ENCODE measurements at places on chromosomes 12 and 14.
A peak's percentile ranks its signal among the peaks of the same experiment; 100 is the strongest.

GRCh38 chr12:57261428-57261865, 10.5 kb upstream of the STAC3 start:
- DNase-seq, result no peak

GRCh38 chr12:71400481-71400880, 39.1 kb upstream of the LGR5 start:
- DNase-seq, result no peak

DNA sequence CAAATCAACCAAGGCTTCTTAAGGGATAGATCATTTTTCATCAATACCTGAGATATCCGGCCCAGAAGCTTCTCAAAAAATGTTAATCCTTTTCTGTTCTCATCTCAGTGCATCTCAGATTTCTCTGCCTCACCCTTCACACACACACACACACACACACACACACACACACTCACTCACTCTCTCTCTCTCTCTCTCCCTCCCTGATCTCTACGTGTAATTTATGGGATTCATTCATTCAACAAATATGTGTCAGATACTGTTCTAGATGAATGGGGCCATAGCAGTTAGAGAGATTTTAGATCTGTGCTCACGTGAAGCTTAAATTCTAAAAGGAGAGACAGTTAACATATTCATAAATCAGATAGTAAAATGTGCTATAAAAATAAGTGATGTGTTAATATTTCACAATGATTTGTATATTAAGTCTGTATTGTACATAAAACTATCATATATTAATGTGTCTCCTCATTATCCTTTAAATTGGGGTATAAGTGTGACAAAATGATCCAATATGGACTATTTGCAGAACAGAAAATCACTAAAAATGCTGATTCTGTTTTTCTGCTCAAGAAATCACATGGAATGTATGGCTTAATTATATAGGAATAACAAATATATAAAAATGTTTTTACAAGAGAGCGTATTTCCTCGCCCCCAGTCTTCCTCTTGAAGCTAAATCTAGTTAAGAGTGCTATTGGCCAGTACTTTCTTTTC, 7.3 kb upstream of the FRMD6 start:
- no peak for DNase-seq

DNA sequence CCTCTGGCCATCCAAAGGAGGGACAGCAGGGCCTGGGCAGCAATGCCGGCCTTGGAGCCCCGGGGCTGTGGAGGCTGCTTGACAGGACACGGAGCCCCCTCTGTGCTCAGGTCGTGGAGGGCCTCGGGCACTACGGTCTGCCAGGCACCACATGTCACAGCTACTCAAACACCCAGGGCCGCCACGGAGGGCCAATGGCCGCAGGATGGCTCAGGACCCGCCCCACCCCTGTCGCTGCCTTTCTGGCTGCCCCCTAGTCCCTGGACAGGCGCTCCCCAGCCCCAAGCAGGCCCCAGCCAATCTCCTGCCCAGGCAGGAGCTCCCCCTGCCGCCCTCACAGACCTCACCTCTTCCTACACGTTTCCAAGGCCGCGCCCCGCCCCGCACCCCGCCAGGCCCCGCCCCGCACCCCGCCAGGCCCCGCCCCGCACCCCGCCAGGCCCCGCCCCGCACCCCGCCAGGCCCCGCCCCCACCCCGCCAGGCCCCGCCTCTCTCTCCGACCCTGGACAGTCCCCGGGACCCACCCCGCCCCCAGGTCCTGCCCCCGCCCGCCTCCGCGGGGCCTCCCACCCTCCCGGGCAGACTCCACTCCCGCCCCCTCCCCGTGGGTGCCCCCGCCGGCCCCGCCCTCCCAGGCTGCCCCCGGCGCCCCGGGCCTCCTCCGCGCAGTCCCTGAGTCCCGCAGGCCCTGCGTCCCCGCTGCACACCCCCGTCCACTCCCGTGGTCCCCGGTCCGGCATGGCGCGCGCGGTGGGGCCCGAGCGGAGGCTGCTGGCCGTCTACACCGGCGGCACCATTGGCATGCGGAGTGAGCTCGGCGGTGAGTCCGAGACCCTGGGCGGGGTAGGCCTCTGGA, at the start of gene ASPG:
Gene ASPG, plus strand, starts transcription at position 669 of the 857 bp plus-strand sequence. Its CDS starts 71 bp downstream, at position 740.
- DNase-seq, result peak; percentile 76

DNA sequence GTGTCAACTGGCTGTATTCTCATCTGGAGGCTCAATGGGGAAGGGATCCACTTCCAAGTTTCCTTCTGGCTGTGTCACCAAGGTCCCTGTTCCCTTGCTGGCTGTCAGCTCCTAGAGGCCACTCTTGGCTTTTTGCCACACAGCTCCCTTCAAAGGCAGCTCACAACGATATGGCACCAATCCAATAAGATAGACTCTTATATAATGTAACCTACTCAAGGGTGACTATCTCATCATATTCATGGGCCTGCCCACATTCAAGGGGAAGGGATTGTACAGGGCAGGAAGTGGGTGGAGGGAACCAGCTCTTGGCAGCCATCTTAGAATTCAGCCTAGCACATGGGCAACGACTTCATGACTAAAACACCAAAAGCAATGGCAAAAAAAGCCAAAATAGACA, 98.7 kb upstream of the PLXNC1 start:
- DNase-seq, result no peak

DNA sequence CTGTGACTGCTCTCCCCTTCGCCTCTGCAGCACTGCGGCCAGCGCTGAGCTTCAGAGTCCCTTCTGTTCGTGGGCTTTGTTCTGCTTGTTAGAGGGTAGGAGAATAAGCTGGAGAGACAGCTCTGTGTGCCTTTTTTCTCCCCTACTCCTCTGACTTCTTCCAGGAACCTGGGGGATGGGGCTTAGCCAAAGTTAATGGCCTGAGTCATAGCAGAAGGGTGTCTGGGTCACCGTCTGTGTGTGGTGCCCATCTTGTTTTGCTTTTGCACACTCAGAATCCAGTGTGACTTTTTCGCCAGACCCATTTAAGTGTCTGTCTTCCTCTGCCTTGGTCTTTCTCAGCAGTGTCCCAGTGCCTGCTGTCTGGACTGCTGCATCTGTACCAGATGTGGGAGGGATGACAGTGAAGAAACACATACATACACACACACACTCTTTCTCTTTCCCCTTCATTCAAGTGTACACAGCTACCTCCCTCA, 3.0 kb downstream of the KIF5A start:
- no peak for DNase-seq

DNA sequence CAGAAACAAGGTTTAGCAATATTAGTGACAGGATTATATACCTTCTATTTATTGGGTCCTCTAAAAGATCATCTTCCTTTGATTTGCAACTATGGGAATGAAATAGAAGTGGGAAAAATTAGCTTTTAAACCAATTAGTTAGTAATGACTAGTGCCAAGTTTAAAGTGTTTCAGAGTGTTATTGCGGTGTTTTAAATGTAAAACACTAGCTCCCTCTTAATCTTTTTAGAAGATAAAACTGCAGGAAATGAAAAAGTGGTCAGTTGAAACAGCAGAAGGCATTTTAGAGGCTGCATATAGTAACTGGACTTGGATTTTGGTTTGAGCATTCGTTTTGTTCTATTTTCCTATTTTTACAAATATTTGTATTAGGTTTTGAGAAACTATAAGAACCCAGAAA, 286.2 kb downstream of the RAD51B start:
- DNase-seq, result no peak

DNA sequence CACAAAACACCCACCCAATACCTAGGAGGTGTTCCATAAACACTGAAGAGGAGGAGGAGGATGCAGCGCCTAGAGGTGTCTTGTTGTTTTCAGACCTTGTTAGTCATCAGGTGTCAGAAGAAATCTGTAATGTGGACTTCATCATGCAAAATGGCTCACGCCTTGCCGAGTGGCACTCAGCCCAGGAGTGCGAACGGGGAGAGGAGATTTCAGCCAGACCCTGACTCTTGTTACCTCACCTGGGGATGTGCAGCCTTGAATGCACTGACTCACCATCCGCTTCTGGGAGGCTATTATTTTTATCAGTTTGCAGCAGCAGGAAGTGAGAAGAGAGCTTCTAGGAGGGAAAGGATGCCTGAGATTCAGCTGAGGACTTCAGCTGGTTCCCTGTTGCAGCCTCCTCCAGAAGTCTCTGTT, 48.2 kb upstream of the PLXNC1 start:
- no peak for DNase-seq

DNA sequence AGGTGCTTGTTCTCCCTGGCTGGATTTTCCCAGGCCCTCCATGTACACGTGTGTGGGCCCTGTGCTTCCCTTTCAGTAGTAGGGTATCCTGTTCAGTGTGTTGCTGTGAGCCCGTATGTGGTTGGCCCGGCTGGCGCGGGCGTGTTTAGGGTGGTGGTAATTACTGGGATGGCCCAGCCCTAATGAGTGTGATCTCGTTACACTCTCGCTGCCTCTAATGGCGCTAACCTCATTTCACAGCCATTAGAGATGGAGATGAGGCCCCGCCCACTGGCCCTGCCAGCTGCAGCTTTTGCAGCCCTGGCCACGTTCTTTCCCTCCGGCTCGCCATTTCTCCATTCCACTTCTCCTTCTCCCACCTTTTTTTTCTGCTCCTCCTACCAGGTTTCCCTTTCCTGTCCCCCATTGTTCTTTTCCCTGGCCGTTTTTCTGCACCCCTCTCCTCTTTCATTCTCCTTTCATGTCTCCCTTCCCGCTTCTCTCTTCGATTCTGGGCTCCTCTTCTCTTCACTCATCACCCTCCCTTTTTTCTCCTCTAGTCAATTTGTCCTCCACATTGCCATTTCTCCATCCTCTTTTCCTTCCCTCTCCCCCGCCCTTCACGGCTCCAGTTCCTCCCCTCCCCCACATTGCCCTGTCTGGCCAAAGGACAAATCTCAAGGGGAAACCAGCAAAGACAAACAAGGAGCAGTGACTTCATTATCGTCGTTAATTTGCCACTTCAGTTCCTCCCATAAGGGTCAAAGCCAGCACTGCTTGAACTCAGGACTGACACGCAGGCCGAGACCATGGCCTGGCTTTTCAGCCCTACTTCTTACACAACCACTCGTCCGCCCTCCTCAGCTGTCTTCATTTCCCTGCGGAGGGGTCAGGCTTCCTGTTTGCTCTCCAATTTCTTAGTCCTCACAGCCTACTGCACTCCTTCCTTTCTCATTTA, 6.8 kb downstream of the ZFHX2 start:
- DNase-seq, result peak; percentile 83

- DNase-seq, result peak; percentile 50
Measured at GRCh38 chr12:14768823-14769405, 34.4 kb downstream of the WBP11 start.

DNA sequence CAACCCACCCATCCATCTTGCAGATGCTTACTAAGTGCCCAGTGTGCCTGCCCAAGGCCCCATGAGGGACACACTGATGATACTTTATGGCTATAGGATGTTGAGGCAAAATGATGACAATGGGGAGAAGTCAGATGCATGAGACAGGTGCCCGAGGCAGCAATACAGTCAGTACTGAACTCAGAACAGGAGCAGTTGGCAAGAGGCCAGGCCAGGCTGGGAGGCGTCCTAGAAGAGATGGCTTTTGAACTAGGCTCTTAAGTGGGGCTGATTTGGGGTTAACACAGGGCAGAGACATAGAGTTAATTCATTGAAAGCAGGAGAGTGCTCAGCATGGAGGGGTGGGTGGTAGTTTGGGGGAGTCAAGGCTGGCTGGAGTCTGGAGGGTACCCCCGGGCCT, 15.6 kb downstream of the PLBD2 start:
- no peak for DNase-seq

GRCh38 chr14:103353362-103353761, 19.3 kb downstream of the EIF5 start:
- DNase-seq, result no peak

- DNase-seq, result peak; percentile 41
Measured at GRCh38 chr12:40002178-40003169, 103.4 kb downstream of the SLC2A13 start.

GRCh38 chr14:25394356-25394755, 344.4 kb upstream of the STXBP6 start:
- no peak for DNase-seq

- no peak for DNase-seq
Measured at GRCh38 chr14:66717561-66718140, 209.7 kb downstream of the GPHN start.

GRCh38 chr14:30621354-30621939, 672 bp upstream of the SCFD1 start:
- DNase-seq, result no peak

DNA sequence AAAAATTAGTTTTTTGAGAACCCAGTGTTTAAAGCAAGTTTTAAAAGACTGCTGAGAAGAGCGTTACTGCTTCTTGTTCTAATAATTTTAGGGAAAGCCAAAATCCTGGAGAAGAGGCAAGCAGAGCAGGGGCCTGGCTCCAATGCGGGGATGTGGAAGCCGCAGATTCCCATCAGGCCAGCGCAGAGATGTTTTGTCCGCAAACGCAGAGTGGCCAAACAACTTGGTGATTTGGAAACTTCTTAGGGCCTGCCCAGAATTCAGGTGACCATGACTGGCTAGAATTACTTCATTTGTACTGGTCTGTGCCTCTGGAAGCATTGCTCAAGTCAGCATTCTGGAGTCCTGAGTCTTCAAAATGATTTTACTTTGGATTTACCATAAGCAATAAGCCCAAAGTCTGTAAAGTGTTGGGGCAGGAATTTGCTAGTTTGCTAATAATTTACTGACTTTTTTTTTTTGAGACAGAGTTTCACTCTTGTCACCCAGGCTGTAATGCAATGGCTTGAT, 208.4 kb downstream of the PPM1H start:
- no peak for DNase-seq

DNA sequence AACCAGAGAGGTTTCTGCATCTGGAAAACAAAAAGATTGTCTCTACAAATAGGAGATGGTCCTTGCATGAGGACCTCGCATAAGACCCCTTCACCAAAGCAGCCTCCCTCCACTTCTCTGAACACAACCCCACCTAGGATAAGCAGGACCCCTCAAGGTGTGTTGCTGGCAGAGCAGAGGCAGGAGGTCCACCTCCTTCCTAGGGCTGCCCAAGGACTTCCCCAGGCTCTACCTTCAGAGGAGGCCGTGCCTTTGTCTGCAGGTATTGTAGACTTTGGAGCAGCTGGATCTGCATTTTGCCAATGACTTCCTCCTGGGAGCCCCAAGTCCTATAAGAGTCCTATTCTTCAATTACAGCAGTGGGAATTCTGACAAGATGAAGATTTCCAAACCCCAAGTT, 67.3 kb upstream of the TSPAN11 start:
- no peak for DNase-seq

DNA sequence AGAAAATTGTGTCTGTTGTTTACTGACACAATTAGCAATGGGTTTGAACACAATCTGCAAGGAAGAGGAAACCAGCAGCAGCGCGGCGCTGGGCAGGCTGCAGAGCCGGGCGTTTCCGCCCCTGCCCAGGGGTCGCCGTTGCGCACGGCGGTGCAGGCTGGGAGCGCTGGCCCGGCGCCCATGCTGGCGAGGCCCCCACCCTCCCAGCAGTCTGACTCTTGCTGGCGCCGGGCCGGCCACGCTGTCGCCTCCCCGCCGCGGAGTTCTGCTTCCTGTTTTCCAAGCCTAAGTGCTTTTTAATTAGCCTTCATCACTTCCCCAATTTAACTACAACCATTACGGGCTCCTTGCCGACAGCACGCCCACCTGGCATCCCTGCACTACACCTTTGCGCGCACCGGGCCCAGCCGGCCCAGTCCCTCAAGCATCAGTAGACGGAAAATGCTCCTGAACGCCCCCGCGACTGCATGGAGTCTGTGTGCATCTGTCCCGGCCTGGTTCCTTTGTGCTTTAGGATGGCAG, 212.1 kb downstream of the GXYLT1 start:
- peak; percentile 92 for DNase-seq

GRCh38 chr12:67068761-67069450, 200.3 kb upstream of the CAND1 start:
- peak; percentile 57 for DNase-seq

- peak; percentile 43 for DNase-seq
Measured at GRCh38 chr12:34405286-34406227, 383.3 kb downstream of the ALG10 start.

- no peak for DNase-seq
Measured at GRCh38 chr12:85805654-85806053, 30.6 kb downstream of the RASSF9 start.

- DNase-seq, result no peak
Measured at GRCh38 chr12:1688086-1688710, 2.7 kb upstream of the ADIPOR2 start.
